ENCODE measurements at places on chromosomes 7 and 10.

- DNase-seq = no peak
These were observed 45.1 kb downstream of the CYTH3 start for GRCh38 chr7:6227294-6227846.

GRCh38 chr7:108455551-108455997 is 662 bp downstream of the NRCAM start:
- no peak for DNase-seq

- DNase-seq = no peak
These were observed 132.0 kb downstream of the PRKAG2 start for GRCh38 chr7:151744656-151745638.

DNA sequence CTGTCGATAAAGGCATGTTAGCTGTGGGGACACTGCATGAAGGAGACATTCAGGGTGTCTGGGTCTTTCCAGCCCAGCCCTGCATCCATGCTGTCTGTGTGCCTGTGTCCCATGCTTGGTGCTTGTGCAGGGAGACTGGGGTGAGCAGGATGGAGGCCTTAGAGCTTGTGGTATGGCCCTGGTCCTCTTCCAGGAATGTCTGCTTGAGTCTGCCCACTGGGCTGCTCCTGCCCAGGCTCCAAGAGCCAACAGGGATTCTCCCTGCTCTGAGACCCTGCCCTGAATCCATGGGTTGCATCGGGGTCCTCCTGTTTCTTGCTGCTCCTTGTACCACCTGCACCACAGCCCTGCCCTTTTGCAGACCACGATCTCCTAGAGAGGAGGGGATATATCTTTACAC is 31.4 kb upstream of the ARHGAP22 start:
- DNase-seq = no peak

DNA sequence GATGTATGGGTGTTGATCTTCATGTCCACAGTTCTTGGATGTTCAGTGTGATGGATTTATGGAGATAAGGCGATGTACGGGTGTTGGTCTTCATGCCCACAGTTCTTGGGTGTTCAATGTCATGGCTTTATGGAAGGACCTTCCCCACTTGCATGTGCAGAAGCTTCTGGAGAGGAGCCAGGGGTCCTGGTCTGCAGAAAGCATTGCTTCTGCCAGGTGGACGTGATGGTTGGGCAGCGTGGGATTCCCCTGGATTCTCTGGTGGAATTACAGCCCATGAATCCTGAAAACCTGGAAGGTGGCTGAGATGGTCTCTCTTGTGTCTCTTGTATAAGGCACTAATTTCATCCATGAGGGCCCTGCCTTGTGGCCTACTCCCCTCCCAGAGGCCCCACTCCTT is 183.7 kb upstream of the TCERG1L start:
- no peak for DNase-seq

- peak; percentile 19 for DNase-seq
These were observed 77.4 kb downstream of the LRMDA start for GRCh38 chr10:75508814-75509306.

DNA sequence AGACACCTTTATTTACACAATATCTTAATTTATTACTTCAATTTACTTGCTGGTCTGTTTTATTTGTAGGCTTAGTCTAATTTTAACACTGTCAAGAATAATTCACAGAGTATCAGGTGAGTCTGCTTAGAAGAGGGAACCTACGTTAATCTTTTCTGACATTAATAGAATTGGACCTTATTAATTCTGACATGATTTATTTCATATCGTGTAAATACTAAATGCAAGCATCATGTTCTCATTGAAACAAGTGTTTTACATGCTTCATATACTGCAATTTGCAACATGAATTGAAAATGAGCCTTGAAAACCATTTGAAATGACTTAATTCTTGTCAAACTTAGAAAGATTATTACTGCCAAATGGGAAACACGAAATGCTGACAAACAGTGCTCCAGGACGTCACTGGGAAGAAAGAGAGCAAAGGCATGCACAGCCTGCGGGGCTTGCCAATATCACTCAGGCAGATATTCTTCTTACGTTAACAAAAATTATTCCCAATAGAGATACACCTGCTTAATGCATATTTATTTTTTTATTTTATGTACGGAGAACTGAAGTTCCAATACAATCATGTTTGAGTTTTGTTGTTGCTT is 282.0 kb upstream of the AKR1E2 start:
- DNase-seq = no peak

GRCh38 chr7:142808802-142809583 is 38.2 kb downstream of the PRSS2 start:
- DNase-seq = no peak

DNA sequence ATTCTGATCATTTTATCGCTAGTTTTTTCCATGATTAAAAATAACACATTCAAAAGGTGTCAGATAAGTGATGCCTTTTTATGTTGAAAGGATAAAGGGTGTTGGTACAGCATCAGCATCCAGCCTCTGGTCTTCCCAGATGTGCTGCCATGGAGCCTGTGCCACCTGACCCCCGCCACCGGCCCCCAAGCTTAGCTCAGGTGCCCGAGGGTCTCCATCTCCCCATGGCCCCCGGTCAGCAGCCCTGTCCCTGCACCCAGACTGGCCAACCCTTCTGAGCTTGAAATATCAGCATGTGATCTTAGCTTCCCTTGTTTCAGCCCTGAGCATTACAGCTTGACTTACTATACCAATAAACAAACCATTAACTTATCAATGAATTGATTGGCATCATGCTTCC is 24.6 kb downstream of the PFKP start:
- no peak for DNase-seq

- DNase-seq = peak; percentile 20
These were observed 36.6 kb upstream of the AGR3 start for GRCh38 chr7:16918288-16918895.

- DNase-seq = no peak
These were observed 160.4 kb downstream of the RPS24 start for GRCh38 chr10:78194050-78194449.

DNA sequence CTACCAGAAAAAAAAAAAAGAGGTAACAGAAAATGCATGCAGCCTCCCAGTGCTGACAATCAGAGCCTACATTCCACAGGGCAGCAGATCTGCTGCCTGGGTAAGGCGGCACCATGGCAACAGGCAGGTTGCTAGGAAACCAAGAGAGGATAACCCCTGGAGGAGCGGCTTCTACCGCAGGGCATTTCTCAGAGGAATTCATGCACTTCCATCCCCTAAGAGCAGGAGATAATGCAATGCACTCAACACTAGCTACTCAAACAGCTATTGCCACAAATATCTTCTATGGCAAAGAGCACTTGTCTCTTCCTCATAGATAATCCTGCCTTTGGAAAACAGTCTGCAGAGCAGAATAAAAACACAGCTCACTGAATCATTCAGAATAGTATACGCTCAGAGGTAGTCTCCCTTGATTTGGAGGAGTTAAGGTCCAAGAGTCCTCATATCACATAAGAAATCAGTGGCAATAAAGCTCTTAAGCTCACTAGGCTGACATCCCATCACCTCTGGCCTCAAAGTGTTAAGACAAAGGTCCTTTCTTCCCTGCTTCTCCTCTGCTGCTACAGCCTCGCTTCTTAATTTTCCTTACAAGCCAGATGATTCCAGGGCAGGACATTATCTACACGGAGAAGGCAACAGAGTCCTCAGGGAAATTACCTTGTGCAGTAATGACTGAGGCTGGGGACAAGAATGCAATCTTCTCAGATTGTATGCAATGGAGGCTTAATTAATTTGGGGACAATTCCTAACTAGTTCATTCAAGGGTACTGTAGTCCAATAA is 10.7 kb downstream of the PSAP start:
- DNase-seq = no peak

GRCh38 chr7:37037286-37037685 is 313.0 kb upstream of the AOAH start:
- no peak for DNase-seq

- DNase-seq = no peak
These were observed 71.5 kb downstream of the CDK1 start for GRCh38 chr10:60849740-60850139.

- no peak for DNase-seq
These were observed 28.0 kb downstream of the ITPRIP start for GRCh38 chr10:104309980-104310978.

GRCh38 chr10:27223964-27224363 is 16.6 kb downstream of the ACBD5 start:
- DNase-seq = no peak

- DNase-seq = no peak
These were observed 30.7 kb upstream of the ZNF92 start for GRCh38 chr7:65342723-65343629.

DNA sequence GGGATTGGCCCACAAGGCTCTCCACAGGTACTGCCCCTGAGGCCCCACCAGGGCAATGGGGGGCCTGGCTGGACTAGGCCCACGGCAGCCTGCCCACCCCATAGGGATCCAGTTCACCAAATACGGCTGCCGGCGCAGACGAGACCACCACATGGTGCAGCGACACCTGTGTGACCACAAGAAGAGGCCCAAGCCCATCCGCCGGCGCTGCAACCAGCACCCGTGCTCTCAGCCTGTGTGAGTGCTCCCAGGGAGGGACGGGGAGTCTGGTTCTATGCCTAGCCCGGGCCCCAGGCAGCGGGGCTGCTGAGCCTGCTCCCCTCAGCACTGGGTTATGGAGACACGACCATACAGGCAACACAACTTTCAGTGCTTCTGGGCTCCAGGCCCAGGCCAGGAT is 33.2 kb downstream of the TBATA start:
- no peak for DNase-seq

GRCh38 chr7:2399848-2400587 is 3.4 kb upstream of the CHST12 start:
- DNase-seq = no peak

GRCh38 chr10:31660300-31660699 is 268.3 kb downstream of the ARHGAP12 start:
- no peak for DNase-seq

DNA sequence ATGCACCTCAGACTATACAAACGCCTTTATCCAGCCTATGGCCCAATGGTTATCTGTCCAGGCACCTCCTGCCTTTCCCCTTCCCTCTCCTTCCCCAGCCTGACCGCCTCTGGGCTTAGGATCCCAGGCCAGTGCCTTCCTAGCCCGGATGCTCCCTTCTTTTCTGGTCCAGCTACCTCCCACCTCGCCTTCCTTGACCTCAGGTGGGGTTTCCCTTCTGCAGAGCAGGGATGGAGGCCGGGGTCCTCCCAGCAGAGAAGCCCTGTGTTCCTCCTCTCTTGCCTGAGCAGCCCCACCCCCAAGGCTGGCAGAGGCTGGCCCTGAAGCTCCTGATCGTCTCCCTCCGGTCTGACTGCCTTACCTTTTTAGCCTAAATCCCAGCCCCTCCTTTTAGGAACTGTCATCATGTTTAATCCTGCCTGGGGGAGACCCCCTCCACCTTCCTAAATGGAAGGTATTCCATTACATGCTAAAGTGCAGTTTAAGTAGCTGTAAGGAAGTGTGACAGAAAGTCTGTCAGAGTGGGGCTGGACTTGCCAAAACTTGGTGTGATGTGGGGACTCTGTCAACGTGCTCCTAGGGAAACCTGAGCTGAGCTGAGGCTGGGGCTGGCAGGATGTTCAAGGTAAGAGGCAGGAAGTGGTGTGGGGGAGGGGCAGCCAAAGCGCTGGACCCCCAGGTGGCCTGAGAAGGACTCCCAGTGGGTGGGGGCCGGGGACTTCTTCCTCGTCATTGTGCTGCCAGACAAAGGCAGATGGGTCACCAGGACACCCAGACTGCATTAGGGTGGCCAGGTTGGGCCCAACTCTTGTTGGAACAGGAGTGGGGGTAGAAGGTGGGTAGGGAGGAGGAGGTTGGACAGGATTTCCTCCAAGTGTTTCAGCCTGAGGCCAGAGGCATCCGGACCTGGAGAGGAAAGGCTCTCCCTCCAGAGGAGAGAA is 39.5 kb downstream of the LBX1 start:
- no peak for DNase-seq

DNA sequence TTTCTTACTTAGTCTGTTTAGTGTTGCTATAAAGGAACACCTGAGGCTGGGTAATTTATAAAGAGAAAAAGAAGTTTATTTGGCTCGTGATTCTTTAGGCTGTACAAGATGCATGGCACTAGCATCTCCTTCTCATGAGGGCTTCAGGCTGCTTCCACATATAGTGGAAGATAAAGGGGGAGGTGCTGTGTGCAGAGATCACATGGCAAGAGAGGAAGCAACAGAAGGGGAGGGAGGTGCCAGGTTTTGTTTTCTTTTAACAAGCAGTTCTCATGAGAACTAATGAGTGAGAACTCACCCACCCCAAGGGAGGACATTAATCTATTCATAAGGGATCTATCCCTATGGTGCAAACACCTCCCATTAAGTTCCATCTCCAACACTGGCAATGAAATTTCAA is 17.3 kb downstream of the CYP2E1 start:
- DNase-seq = no peak

DNA sequence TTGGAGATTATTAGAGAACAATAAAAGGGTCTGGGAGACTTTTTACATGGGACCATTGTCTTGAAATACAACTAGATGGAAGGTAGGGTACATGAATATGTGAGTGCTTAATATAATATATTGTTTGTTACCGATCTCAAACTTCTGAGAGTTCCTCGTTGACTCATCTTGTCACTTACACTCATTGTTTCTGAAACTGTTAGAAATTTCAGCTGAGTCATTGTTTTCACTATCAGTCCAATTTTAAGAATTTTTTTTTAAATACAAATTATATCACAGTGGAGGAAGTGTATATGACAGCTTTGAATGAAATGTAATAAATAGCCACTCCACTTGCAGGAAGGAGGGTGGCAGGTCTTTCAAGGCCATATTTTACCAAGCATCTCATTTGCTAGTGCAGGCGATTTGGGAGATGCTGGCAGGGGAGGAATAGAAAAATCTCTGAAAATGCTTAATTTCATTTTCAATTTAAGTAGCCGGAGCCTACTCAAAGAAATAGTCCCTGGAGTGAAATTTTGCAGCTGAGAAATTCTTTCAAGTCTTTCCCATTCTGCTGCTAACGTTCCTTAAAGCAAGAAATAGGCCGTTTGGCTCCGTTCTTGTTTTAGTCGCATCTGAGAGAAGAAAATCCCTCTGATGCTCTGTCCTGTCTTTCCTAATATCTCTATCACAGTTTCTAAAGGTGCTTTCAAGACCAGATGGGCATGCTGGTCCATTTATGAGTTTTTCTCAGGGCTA is 1404.2 kb upstream of the CELF2 start:
- no peak for DNase-seq

- DNase-seq = peak; percentile 66
These were observed 1.3 kb upstream of the BMPER start for GRCh38 chr7:33903791-33904680.

DNA sequence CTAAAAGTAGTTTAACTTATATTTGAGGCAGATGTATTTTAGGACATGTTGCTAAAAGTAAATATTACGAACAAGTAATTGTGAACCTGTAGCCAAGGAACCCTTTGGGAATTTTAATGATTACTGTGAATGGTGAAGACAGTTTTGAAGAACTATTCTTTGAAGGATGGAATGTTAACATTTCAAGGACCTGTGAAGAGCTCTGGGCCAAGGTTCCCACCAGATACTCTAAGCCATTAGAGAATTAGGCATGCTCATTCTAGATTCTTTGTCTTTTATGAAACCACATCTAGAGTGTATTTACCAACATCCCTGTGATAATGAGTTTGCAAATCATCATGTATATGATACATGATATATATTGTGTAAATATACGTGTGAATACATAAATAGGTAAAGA is 99.8 kb downstream of the SEPTIN7 start:
- DNase-seq = no peak

- DNase-seq = no peak
These were observed 8.7 kb upstream of the CALHM1 start for GRCh38 chr10:103467406-103467805.

Measured in SHP77 treated with DMSO at 0.1 percent for 48 hours (cell line).